Activated naive CD8-positive, alpha-beta T cell treated with anti-CD3 and anti-CD28 coated beads, Interleukin-2, amount 10 ng/mL, durations not matched to agents 7 days and 5 days (primary cell): ENCODE measurements at places on chromosomes 11 and 22. TPM values are rescaled to one million over a fixed set of nuclear protein-coding genes. Genes with fewer than 3 reads are reported as not detected.

DNA sequence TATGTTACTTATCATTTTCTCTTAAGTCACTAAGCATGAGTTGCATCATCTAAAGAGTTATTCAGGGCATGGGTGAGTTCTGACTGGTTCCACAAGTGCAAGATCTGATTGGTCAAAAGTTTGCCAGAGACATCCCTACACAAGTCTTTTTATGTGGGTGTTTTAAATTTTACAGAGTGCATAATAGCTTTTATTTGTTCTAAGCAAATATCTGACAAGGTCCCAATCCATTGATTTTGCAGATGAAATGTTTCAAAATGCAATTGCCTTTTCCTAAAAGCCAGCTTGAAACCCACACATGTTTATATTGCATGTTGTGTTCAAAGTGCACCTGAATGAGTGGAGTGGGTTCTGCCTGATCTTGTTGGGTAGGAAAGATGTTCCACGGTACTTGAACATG is 101.7 kb upstream of the PAX6 start:
- DNase-seq: no peak

GRCh38 chr11:109121173-109121932 is 300.6 kb upstream of the C11orf87 start:
- no peak for DNase-seq

DNA sequence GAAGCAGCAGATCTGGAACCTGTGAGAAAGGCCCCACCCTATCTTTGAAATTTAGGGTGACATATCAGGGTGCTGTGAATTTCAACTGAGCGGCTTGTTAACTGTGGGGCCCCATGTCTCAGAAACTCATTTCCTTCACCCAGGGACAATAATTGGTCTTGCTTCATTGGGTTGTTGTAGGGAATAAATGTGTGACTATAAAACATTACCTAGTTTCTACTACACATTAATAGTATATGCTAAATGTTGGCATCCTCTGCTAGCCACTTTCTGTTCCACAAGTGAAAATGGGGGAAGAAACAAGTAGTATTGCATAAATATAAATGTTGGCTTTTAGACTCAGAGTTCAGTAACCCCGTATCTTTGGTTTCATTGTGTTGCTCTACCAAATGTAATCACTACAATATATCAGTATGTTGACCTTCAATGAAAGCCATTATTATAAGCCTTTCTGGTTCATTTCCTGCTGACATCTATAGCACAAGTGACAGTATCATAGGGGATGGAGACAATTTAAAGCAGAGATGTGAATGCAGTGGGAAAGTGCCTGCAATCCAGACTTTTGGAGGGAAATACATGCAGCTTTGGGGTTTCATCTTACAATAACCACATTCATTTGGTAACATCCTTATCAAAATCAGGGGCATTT is 905.5 kb upstream of the RAG2 start:
- no peak for DNase-seq

DNA sequence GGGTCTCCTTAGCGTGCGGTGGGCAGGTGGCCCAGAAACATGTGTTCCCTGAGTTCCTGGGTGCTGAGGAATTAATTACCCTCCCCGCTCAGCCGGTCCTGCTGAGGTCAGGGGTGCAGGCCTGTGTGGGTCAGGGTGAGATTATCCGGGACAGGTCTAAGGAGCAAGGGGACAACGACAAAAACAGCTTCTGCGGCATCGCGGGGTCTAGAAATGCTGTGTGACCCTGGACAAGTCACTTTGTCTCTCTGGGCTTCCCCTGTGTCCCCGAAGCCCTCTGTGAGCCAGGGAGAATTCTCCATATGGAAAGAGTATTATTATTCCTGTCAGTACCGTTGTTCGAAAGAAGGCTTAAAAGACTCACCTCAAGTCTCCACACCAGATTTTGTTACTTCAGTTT is 186.1 kb downstream of the MN1 start:
- no peak for DNase-seq

GRCh38 chr22:27853424-27853823 is 51.9 kb upstream of the MN1 start:
- DNase-seq: no peak

GRCh38 chr11:44709281-44709562 is 17.5 kb upstream of the TSPAN18 start:
- DNase-seq: no peak

Gene STIP1
- 218 TPM for total RNA-seq

Gene PNPLA5
- not detected for total RNA-seq

Gene IRAG1
- not detected for total RNA-seq
